ENCODE measurements at places on chromosomes 3 and 15.

GRCh38 chr15:82858932-82859331 is 49.5 kb downstream of the WHAMM start:
- no peak for DNase-seq

DNA sequence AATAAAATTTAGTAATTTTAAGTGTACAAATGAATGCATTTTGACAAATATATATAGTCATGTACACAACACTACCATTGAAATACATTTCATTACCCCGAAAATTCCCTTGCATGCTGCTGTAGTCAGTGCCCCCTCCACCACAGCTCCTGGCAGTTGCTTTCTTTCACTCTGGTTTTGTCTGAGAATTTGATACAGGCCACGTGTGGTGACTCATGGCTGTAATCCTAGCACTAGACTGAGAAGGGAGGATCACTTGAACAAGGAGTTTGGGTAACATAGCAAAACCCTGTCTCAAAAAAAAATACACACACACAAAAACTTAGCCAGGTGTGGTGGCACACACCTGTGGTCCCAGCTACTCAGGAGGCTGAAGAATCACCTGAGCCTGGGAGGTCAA is 65.4 kb downstream of the TFRC start:
- DNase-seq: no peak

DNA sequence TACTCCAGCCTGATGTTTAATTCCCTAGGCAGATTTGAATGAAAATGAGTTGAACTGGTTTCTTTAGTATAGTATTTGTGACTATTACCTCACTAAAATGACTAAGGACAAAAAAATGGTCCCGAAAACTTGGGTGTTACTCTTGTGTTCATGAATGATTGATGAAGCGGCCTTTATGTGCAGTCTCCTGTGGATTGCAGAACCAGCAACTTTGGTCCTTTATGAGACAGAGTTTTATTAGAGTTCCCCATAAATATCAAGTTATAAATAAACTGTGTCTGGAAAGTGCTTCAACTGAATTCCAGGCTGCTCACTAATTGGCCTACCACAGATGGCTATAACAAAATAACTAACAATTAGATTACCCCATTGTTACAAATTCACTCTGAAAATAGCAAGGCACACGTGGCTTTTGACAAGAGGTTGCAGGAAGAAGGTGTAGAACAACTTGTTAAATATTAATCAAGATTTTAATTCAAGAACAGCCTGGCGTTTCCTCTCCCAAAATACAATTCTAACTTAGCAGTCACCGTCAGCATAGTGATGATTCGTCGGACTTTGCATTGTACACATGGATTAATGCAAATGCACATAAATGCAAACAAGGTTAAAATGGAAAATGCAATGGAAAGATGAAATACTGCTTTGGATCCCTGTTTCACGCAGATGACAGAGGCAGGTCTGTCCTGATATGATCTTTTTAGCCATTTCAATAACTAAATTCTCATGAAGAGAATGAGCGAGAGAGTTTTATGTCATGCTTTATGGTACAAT is 567.3 kb upstream of the ZNF717 start:
- no peak for DNase-seq

DNA sequence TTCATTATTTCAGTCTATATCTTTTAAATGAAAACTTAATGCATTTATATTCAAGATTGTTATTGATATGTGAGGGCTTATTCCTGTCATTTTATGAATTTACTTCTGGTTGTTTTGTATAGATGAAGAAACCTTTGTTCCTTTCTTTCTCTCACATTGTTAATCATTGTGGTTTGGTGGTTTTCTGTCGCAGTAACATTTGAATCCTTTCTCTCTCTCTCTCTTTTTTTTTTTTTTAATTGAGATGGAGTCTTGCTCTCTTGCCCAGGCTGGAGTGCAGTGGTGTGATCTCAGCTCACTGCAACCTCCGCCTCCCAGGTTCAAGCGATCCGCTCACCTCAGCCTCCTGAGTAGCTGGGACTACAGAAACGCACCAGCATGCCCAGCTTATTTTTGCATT is 22.1 kb downstream of the AGBL1 start:
- no peak for DNase-seq

DNA sequence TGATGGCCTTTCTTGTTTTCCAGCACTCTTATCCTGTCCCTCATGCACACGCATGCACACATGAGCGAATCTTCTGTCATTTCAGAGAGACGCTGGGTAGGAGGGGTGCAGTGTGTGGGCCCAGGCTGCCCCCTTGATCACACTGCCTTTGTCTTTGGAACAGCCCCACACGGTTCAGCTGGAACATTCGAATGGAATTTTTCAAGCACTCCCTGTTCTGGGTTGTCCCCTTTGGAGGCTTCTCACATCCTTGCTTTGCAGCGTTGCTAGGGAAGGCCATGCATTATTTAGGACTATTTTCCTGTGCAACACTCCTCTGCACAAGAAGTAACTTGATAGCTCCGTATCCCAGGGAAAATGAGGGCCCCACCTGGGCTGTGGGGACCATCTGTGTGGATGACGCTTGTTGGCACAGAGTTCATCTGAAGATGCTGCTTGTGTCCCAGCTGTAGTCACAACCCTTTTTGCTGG is 78.4 kb downstream of the SPSB4 start:
- DNase-seq: no peak

DNA sequence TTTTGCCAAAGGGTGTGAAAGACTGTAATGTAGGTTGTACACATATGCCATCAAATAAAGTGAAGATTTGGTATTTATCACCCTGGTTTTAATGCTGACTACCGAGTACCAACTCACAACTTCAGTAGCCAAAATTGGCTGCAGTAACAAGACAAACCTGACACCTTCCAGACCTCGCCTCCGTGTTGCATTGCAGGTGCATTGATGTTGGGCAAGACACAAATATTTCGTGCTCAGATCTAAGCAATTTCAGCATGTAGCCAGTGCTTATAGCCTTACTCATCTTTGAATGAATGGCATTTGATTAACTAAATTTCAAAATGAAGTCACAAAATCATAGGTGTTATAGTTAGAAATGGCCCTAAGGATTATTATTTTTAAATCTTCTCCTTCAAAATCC is 400.2 kb downstream of the SOX2 start:
- no peak for DNase-seq

DNA sequence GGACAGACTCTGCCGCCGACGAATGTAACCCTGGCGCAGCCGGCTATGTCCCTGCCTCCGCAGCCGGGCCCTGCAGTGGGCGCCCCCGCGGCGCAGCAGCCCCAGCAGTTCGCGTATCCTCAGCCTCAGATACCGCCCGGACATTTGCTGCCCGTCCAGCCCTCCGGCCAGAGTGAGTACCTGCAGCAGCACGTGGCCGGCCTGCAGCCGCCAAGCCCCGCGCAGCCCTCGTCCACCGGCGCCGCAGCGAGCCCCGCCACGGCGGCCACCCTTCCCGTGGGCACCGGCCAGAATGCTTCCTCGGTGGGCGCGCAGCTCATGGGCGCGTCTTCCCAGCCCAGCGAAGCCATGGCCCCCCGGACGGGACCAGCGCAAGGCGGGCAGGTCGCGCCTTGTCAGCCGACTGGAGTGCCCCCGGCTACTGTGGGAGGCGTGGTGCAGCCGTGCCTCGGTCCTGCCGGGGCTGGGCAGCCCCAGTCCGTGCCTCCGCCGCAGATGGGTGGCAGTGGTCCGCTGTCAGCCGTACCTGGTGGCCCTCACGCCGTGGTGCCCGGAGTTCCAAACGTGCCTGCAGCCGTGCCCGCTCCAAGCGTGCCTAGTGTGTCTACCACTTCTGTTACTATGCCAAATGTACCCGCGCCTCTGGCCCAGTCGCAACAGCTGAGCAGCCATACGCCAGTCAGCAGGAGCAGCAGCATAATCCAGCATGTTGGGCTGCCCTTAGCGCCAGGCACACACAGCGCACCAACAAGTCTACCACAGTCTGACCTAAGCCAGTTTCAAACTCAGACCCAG is 2.4 kb downstream of the TSC22D2 start:
- peak; percentile 34 for DNase-seq

- DNase-seq: no peak
Observed at GRCh38 chr15:81337713-81338157, 13.8 kb upstream of the STARD5 start.

- no peak for DNase-seq
Observed at GRCh38 chr3:149174901-149175300, 45.5 kb downstream of the HPS3 start.

DNA sequence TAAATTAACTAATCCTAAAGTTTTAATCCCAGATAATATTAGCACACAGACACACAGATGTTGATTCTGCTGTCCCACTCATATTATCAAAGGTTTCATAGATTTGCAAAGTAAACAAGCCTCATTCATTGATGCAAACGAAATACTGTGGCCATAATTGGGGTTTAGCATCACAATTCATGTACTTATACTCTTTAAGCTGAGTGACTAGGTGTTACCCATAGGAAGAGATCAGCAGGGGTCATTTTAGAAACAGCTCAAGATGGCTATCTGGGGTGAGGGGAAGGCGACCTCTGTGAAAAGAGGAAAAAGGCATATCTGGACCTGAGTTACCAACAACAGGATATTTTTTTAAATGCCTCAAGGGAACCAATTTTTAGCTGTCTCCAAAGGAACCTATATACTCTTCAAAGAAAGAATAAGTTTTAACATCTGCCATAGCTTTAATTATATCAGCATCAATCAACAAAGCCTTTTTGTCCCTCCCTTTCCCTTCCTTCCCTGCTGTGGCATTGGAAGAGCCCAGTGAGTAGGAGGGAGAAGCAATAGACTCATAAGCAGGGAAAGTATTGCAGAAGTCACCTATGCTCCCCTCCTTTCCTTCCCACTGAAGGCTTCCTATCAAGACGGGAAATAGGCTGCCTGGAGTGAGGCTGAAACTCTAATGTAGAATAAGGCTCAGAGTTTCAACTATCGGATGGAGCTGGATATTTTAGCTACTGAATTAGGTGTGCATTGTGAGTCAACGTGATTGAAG is 553.4 kb downstream of the ZIC1 start:
- no peak for DNase-seq

DNA sequence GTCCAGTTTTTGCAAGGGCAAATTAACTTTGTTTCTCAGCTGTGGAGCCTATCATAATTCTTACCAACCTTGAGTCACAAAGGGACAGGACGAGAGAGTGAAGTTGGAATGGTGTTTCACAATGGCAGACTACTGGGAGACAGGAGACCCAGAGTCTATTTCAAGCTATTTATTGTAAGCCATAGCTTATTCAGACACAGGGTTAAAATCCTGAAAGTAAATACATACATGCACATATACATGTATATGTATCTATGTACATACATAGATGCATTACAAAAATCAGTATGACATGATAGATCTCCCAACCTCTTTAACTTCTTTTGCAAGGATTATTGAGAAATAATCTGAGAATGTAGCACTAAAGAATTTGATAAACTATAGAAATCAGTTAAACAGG is 86.3 kb downstream of the DNAJC13 start:
- DNase-seq: no peak

DNA sequence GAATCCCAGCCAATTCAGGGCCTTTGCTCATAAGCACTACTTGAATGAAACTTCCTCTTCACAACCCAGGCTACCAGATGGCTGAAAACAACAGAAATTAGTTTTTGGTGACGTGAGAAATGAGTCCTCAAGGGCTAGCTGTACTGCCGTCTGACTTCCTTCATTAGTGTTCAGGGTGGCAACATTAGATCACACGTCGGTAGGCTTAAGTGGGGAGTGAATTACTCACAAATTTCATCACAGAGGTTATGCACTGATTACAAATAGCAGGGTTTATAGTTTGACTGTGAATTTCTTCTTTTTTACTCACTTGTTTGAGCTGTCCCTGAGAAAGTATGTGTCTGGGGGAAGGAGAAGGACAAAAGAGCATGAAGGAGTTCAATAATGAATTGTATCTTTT is 397.2 kb downstream of the GAP43 start:
- no peak for DNase-seq

GRCh38 chr3:184611607-184612281 is 50.2 kb downstream of the EPHB3 start:
- DNase-seq: no peak

GRCh38 chr3:110881069-110881468 is 190.5 kb upstream of the NECTIN3 start:
- peak; percentile 85 for DNase-seq

GRCh38 chr3:134103470-134103869 is 73.7 kb upstream of the SLCO2A1 start:
- DNase-seq: no peak

GRCh38 chr3:67526246-67526645 is 128.2 kb downstream of the SUCLG2 start:
- DNase-seq: no peak

DNA sequence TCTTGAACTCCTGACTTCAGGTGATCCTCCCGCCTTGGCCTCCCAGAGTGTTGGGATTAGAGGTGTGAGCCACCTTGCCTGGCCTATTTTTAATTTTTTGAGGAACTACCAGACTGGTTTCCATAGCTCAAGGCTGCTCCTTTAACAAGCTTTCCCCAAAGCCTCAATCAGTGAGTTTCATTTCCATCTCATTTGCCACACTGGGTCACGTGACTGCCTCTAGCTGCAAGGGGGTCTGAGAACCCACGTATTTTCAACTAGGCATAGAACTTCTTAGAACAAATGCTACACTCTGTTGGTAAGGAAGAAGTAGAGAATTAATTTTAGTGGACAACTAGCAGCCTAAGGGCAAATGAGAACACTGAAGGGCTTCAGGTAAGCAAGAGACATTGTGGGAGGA is 3.1 kb upstream of the CD276 start:
- DNase-seq: no peak

DNA sequence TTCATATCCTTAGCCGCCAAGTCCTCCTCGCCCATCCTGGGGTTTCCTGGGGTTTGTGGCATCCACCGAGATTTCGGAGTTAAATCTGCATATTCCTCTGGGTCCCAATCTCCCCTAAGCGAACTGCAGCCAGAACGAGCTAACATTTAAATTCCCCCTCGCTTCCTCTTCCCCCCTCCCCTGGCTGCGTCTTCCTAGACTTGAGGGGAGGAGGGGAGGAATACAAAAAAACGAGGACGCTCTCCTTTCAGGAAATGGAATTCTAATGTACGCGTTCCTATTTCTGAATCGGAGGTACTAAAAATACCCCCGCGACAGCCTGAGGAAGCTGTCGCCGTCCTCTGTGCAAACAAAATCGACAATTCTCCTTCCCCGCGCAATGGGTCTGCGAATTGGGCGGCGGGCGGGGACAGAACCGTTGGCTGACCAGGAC is 5.6 kb downstream of the FEZF2 start:
- no peak for DNase-seq

DNA sequence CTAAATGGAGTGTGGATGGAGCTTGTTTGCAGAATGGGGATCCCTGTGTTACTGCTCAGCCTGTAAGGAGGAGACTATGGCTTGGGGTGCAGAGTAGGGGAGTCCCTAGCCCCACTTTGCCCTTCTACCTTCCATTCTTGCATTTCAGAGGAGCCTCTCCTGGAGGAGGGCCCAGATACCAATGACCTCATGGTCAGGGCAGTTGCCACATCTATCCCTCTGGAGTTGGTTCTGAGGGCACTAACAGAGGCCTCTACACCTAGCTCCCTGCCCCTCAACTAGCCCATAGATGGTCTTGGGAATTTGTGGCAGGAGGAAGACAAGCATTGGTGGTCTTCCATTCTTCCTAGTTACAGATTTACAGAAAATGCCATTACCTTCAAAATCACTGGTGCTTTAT is 6.1 kb downstream of the SKOR1 start:
- no peak for DNase-seq
